ENCODE measurements at places on chromosomes 2 and 18.

DNA sequence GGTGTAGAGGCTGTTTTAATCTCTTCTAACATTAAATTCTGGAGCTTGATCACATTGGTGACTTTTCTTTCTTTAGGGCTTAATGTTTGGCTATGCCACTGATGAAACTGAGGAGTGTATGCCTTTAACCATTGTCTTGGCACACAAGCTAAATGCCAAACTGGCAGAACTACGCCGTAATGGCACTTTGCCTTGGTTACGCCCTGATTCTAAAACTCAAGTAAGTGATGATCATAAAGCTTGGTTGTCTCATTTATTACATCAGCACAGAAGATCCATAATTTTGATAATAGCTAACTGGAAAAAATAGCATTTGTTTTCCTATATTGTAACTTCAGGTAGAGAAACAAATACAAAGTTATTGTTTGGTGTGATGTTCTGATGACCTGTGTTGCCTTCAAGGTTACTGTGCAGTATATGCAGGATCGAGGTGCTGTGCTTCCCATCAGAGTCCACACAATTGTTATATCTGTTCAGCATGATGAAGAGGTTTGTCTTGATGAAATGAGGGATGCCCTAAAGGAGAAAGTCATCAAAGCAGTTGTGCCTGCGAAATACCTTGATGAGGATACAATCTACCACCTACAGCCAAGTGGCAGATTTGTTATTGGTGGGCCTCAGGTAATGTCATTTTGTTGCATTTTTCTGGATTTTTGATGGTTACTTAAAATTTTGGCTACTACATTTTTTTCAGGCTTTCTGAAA is 2.9 kb downstream of the MAT2A start:
- no peak for DNase-seq

- DNase-seq = no peak
Observed at GRCh38 chr2:233794128-233794658, 16.1 kb downstream of the MROH2A start.

DNA sequence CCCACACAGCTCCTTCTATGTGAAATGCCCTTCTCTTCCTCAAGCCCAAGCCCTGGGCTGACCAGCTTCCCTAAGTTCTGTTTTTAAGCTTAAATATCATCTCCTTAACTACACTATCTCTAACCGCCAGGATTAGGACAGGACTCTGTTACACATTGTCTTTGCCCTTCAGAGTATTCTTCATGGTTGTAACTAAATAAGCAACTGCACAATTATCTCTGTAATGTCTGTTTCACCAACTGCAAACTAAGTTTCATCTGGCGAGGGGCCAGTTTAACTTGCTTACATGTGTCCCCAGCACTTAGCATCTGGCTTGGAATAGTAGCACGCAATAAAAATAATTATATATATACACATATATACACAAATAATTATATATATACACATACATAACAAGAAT is 1.1 kb upstream of the ERMN start:
- DNase-seq = no peak

DNA sequence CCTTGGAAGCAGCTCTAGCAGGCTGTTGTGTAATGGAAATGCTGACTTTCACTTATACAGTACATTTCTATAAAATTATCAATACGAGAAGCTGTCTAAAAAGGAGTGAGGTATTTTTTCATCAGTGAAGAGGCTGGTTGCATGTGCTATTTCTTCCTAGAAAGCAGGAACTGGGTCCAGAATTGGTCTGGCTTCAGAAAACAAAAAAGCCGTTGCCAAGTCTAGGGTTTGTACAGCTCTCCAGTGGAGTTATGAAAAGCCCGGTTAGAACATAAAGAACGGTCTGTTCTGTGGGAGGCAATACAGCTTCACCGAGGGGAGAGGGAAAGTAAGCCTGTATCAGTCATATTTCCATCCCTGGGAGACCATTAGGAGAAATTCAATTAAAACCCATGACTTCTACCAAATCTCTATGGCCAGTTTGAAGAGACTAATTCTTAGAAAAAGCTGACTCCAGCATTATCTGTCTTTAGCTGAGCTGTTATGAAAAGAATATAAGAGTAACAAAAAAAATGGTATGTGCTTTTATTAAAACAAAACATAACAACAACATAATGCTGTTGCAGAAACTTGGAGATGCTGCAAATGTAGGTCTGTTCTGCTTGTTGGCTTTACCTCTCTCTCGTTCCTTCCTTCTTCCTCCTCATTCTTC is 217.0 kb downstream of the CMPK2 start:
- DNase-seq = no peak

DNA sequence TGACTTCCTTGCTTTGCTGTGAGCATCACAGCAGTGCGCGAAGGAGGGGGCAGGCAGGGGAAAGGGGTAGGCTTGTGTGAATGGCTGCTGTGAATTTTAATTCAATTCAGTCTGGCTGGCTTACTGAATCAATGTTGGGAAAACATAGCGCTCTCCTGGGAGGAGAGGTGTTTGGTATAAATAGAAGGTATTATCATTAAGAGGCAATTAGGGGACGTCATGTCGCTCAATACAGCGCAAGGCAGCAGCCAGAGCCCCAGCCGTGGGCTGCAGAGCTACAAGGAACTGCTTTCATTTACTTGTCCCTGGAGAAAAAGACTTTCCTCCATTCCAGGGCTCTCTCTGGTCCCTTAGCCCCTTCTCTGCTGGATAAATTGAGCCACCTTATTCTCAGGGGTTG is 181.4 kb upstream of the MSH6 start:
- DNase-seq = no peak

GRCh38 chr2:53751728-53752127 is 15.9 kb upstream of the CHAC2 start:
- no peak for DNase-seq

DNA sequence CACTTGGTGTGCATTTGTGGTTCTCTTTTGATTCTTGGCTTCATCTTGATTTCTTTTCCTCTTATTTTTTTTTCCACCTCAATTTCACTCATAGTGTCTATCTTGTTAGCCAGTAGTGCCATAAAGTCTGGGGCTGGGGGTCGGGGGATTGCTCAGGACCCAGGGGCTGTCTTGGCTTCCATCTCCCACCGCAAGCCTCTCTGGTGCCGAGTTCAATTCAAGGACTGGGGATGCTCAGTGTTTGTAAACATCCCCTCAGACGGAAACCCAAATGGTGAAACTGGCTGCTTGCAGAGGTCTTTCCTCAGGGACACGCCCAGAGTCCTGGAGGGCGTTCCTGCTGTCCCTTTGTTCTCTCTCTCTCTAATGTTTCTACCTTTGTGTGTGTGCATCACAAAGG is 173.3 kb downstream of the TWIST2 start:
- no peak for DNase-seq

GRCh38 chr18:13418013-13418710 is 199.6 kb downstream of the LDLRAD4 start:
- no peak for DNase-seq

- DNase-seq = no peak
Observed at GRCh38 chr2:178404368-178404767, 46.6 kb downstream of the PRKRA start.

GRCh38 chr2:111252436-111252835 is 131.7 kb downstream of the BCL2L11 start:
- no peak for DNase-seq

GRCh38 chr2:23850564-23851256 is 76.2 kb downstream of the ATAD2B start:
- DNase-seq = no peak

GRCh38 chr18:23340661-23341060 is 112.4 kb upstream of the RIOK3 start:
- no peak for DNase-seq

DNA sequence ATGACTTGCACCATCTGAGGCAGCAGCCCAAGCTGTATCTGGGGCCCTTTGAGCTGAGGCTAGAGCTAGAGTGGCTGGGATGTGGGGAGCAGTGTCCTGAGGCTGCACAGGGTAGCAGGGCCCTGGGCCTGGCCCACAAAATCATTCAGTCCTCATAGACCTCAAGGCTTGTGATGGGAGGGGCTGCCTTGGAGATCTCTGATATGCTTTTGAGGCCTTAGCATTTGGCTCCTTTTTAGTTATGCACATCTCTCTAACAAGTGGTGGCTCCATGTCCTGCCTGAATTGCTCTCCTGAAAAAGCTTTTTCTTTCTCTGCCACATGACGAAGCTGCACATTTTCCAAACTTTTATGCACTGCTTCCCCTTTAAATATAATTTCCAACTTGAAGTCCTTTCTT is 11.8 kb upstream of the UGT1A8 start:
- DNase-seq = no peak

GRCh38 chr2:239035361-239035814 is 187.5 kb downstream of the TWIST2 start:
- peak; percentile 53 for DNase-seq

GRCh38 chr2:101630224-101630949 is 67.1 kb upstream of the MAP4K4 start:
- DNase-seq = no peak

GRCh38 chr2:112006076-112006410 is 49.0 kb upstream of the TMEM87B start:
- no peak for DNase-seq

- DNase-seq = no peak
Observed at GRCh38 chr2:43314299-43314927, 88.0 kb upstream of the ZFP36L2 start.

DNA sequence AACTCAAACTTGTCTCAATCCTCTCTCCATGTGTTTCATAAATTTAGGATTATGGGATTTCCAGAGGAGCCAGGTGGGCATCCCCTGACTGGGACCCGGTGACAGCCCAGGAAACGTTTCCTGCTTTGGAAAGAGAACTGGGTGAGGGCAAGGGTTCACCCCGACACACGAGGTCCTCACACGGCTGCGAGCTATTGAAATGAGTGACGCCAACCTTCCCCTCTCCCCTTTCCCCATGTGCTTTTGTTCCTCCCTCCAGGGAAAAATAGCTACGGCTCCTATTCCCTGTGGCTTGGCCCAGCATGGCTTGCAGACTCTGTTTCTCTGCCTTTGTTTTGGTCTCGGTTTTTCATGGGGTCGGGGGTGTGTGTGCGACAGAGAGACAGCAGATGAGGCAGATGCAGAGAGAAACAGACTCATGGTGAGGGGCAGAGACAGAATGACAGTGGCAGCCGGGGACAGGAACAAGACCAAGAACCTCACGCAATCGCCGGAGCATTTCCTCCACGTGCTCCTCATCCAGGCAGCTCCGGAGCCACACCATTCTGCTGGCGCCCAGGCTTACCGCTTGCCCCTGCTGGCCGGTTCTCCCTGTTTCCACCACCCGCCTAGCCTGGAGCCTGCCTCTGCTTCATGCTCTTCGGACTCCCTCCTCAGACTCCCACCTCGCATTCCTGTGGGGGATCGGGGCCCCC is 238.5 kb downstream of the DYSF start:
- DNase-seq = no peak

DNA sequence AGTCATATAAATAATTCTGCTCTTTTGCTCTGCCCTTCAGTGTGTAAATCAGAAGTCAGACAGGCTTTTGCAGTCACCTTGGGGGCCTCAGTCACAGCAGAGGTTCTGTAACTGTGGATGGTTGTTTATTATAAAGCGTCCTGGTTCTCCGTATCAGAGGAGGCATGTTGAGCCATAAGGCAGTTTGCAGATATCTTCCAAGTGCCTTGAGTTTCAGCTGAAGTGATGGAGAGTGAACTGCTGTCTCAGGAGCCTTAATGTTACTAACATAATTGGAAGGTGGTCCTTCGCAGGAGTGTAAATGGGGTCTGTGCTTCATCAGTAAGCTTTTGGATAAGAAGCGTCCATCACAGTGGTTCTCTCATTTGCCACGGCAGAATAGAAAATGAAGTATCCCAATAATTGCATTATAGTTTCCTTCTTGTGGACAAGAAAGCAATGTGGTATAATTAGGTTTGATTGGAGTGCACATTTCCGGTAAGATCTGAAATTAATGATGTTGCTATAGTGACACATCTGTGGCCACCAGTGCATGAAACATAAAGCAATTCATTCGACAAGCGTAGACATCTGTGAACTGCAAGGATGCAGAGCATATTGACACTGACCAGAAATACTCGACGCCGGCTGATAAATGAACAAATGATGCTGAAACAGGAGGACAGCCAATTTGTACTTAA is 112.5 kb upstream of the NFATC1 start:
- DNase-seq = no peak

- no peak for DNase-seq
Observed at GRCh38 chr18:45713239-45713638, 10.7 kb upstream of the SLC14A1 start.

All from activated CD4-positive, alpha-beta T cell treated with anti-CD3 and anti-CD28 coated beads for 1 hour (primary cell).